ENCODE measurements at places on chromosomes 2 and 18.

DNA sequence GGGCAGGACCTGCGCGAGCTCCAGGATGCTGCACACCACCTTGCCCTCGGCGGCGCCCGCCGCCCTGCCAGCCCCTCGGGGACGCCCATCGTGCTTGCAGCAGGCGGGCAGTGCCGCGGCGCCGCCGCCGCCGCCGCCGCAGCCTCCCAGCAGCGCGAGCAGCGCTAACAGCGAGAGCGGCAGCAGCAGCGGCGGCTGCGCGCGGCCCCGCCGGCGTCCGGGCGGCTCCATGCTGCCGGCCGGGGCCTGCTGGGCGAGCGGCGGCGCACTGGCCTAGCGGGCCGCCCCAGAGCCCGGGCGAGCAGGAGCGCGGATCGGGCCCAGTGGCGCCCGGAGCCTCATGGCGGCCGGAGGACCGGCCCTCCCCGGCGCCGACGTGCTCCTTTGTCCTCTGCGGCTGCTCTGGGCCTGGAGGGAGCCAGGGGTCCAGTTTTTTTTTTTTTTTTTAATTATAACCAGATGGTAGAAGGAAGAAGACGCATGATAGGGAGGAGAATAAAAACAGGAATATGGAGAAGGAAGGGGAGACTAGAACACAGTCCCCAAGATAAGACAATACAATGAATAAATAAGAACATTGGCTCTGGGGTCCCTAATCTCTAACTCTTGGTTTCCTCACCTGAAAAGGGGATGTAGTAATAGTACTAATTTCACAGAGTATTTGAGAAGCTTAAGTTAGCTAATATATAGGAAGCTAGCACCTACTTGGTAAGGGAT lies 17.1 kb upstream of the ANKRD62 start:
- DNase-seq = no peak

- no peak for DNase-seq
These were observed 27.4 kb downstream of the SERTAD2 start for GRCh38 chr2:64626146-64626809.

DNA sequence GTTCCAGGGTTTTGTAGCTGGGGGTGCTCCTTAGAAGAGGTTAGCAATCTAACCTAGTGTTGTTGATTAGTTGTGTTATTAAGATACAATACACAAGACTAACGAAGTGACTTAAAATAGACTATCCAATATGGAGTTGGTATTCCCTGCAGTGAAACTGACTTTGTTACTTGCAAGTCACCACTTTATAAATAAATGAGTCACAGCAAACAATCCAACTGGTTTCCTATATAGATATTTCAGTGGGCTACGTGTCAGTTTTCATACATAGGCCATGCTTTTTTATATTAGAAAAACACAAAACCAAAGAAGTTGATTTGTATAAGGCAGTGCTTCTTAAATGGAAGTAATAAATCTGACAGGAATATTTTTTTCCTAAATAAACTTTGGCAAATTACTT lies 274.0 kb downstream of the CAMKMT start:
- no peak for DNase-seq

DNA sequence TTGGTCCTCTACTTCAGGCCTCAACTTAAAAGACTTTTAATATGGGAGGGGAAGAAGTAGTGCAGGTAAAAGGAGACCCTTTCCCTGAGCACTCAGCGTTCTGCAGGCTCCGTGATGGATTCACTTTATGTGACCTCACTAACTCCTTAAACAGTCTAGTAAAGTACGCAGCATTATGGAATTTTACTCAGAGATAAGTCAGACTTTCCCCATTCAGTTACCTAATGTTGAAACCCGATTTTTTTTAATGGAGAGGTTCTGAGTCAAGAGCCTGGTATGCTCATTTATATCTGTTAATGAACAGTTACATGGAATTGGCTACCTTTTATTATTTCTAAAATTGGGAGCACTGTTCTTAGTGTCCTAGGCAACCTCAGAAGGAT lies 34.1 kb downstream of the RASGRP3 start:
- DNase-seq = no peak

- DNase-seq = no peak
These were observed 42.8 kb upstream of the OTOS start for GRCh38 chr2:240183006-240183874.
